ENCODE measurements at places on chromosomes 11 and 22.
A peak's percentile ranks its signal among the peaks of the same experiment; 100 is the strongest.

DNA sequence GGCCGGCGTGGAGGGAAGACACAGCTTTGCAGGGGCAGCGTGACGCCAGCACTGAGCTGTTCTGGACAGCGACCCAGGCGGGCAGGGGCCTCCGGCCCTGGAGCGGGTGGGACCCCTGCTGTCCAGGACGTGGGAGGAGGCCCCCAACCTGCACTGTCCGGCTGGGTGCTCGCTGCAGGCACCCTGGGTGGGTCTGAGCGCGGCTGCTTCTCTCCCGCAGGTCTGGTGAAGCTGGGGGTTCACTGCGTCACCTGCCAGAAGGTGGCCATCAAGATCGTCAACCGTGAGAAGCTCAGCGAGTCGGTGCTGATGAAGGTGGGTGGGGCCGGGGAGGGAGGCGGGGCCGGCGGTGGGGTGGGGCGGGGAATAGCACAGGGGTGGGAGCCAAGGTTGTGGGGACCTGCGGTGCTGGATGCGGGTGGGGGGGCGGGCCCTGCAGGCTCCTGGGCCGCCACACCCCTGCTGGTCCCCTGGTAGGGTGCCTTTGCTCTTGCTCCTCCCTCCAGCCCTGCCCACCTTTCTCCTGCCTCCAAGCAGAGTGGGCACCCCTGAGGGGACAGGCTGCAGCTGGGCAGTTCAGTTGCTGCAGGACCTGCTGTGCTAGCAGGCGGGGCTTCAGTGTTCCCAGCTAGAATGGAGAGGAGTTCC is 46.2 kb downstream of the BRSK2 start:
- no peak for DNase-seq

DNA sequence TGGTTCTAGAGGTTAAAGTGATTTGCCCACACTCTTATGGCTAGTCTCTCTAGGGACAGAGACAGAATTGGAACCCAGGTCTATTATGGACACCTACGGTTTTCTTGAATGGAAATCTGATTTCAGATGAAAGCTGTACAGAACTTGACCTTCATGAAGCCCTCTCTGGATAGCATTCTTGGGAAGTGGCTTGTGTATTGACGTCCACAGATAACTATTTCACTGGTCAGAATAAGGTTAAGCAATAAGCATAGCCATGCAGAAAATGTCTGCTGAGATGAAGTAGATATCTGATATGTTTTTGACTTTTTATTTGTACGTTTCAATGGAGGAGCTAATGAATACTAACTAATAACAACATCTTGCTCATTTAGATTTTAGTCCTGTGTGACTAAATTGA is 1.1 kb downstream of the TLCD5 start:
- peak; percentile 76 for DNase-seq

DNA sequence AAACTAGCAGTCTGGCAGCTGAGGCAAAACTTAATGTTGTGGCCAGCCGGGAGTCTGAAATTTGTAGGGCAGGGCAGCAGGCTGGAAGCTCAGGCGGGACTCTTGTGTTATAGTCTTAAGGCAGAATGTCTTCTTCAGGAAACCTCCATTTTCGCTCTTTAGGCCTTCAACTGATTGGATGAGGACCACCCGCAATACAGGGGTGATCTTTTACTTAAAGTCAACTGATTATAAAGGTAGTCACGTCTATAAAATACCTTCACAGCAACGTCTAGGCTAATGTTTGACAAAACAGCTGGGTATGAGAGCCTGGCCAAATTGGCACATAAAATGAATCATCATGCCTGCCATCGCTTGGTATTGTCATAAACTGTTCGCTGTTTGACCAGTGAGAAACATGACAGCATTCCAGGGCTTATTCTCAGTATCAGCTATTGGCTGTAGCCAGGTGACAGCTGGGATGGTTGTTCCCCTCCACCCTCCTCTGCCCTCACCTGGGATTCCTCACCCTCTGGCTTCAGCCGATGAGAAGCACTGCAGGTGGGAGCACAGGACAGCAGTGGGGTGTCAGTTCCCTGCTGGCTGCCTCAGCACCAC is 6.6 kb upstream of the POU2F3 start:
- no peak for DNase-seq

GRCh38 chr11:16179676-16180075 is 176.7 kb downstream of the SOX6 start:
- DNase-seq, result no peak

GRCh38 chr11:68651208-68651984 is 32.9 kb upstream of the GAL start:
- peak; percentile 7 for DNase-seq

- DNase-seq, result no peak
Observed at GRCh38 chr11:2651054-2651617, 48.7 kb downstream of the KCNQ1OT1 start.

- DNase-seq, result peak; percentile 48
Observed at GRCh38 chr22:20141186-20142077, 9.4 kb downstream of the CCDC188 start.

GRCh38 chr22:47062126-47062525 is 299.7 kb downstream of the TBC1D22A start:
- DNase-seq, result no peak

- DNase-seq, result no peak
Observed at GRCh38 chr11:96280444-96280843, 62.6 kb downstream of the MAML2 start.

- no peak for DNase-seq
Observed at GRCh38 chr11:86180423-86180822, 64.1 kb upstream of the EED start.

GRCh38 chr22:37454857-37455686 is 27.8 kb upstream of the ELFN2 start:
- peak; percentile 84 for DNase-seq

DNA sequence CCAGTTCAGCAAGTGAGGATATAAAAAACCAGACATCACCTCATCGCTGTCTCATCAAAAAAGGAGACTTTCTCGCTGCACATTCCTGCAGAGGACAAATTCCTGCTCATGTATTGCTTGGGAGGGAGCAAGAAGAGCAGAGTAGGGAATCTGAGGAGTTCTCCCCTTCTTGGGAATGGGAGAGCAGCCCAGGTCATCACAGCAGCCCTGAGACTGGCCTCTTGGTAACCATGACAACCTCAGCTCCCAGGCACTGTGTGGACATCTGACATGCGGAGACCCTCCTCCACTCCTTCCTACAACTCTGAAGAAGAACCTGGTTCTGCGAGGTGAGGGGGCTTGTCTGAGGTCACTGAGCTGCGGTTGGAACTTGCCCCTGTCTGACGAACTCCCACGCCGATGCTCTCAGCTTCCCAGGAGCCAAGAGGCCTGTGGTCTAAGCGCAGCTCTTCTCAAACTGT is 17.9 kb downstream of the RFPL1 start:
- DNase-seq, result peak; percentile 86

DNA sequence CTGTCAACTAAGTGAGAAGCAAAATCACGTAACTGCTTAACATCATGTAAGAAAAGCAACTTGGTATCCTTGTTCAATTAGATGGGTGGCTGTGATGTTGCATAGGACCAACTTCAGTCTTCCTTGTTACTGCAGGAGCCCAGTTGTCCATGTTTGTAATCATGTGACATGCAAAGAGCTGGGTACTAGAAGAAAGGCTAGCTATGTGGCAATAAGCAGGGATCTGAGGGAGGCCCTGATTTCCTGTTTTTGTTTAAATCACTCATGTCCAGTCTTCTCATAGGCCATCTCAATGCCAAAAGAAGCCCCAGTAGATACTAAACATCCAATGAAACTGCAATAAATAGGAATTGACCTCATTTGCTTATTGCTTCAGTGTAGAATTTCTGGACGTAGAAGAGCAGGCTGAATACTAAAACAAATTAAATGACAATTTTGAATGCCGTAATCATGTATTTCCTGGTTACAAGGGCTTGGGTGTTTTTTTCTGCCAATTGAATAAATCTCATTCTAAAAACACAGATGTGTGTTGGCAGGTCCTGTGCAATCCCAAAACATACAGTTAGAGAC is 140.8 kb upstream of the ARHGAP20 start:
- no peak for DNase-seq

GRCh38 chr22:35434061-35434710 is 34.2 kb downstream of the MCM5 start:
- DNase-seq, result no peak

- peak; percentile 73 for DNase-seq
Observed at GRCh38 chr11:35541621-35542375, 16.4 kb upstream of the PAMR1 start.

- DNase-seq, result peak; percentile 68
Observed at GRCh38 chr11:3962406-3962840, 107.0 kb downstream of the STIM1 start.

GRCh38 chr11:36253238-36253637 is 36.0 kb downstream of the COMMD9 start:
- no peak for DNase-seq

- no peak for DNase-seq
Observed at GRCh38 chr11:18093959-18094358, 11.9 kb downstream of the SAAL1 start.

DNA sequence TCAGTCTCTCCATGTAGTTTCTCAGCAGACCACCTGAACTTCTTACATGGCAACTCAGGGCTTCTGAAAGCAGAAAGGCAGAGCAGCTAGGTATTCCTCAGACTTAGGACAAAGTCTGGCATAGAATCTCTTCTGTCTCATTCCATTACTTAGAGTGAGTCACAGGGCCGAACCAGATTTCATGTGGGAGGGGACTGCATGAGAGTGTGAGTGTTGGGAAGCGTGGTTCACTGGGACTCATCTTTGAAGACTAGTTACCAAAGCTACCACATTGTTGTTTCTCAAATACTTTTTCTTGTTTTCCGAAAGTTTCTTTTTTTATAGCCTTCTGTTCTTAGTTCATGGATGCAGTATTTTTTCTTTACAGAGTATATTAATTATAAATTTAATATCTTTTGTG is 36.1 kb upstream of the SCN3B start:
- DNase-seq, result peak; percentile 60

DNA sequence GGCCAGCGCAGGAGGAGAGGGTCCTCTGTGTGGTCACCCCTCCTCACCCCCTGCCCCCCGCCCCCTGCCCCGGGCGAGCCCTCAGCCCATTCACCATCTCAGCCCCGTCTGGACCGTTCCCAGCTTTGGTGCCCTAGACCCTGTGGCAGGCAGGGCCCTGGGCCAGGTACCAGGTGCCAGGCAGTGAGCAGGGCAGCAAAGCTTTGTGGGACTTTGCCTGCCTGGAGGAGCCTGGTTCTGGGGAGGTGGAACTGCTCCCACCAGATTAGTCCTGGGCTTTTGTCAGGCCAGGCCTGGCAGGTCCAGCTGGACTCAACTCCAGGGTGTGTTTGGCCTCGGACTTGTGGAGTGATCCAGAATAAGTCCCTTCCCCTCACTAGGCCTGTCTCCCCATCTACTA is 13.7 kb upstream of the MYRF start:
- no peak for DNase-seq

Data from brain microvascular endothelial cell (primary cell).